ENCODE measurements at places on chromosomes 3 and 15.

DNA sequence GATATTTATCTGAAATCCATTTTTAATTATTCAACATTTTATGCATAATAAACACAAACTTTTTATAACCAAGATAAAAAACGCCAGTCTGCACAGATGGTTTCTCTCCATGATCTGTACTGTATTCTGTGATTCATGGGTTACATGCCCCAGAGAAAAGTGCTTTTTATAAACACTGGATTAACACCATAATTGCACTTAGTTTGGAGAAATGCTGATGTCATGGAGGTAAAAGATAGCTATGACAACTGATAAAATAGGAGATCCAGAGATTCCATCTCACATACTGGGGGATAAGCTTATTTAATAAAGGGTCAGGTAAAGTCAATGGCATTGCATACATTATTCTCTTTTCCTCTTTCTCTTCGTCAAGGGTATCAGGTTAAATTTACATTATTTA, 1460.4 kb upstream of the ALCAM start:
- DNase-seq = no peak

GRCh38 chr3:29409409-29409808, 128.5 kb downstream of the RBMS3 start:
- DNase-seq = peak; percentile 18

DNA sequence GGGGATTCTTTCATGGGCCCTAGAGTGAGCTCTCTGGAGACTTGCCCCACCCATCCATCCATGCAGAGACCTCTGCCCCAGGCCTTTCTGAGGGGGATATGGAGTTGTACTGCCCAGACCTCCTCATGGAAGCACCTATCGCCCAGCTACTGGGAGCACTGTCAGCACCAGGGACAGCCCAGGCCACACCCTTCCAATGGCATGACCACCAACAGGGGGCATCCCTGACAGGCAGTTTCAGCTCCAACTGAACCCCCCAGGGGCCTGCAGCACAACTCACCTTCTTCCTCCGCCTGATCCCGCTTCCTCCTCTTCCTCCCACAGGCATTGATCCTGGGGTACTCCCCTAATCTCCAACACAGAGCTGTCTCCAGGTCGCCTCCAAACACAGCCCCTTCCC, 21.8 kb downstream of the MRPS11 start:
- DNase-seq = no peak

DNA sequence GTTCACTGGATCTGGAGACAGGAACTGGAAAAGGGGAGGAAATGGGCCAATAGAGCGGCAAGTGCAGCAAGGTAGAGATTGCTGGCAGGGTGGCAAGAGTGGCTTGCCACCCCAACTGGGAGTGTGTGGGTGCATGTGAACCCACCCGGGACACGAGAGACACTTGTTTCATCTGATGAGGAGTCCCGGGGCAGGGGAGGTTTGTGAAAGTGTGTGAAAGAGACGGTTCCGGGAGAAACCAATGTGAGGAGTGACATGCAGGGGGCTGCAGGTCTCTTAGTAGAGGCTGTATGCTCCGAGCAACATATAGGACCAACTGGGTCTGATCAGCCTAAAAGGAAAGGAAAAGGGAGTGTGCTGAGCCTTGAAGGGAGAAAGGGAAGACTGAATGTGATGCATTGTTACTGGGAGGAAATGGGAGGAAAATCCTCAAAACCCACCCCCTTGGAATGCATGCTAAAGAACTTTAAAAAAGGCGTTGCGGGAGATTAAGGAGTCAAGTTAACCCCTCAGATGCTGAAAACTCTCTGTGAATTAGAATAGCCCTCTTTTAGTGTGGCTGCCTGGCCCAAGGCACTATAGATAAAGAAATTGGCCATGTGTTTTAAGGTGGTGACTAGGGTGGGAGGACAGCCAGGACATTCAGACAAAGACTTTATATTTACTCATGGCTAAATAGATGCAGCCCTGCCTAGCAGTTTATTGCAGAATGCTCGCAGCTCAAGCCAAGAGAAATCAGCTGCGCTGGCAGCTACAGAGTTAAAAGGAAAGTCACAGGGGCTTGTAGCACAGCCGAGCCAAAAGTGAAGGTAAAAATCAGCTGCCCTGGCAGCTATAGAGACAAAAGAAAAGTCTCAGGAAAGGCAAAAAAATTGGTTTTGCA, 9.1 kb upstream of the SLC9C1 start:
- DNase-seq = peak; percentile 52

DNA sequence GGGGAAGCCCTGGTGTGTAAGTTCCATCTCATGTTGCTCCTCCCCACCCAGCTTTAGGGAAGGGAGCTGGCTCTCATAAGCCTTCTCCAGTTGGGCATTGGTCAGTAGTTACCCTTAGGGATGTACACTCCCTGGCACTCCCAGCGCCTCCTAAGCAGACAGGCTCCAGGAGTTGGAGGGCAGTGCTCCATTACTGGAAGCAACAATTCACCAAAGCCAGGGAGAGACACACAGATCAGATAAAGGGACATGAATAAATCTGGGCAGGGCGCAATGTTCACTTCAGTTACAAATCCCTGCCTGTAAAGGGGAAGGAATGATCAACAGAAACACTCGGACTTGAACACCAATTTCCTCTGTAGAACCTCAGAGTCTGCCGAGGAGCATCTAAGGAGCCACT, 169.1 kb upstream of the CTNNB1 start:
- DNase-seq = no peak

GRCh38 chr3:149411583-149411982, 34.1 kb upstream of the TM4SF1 start:
- DNase-seq = no peak

DNA sequence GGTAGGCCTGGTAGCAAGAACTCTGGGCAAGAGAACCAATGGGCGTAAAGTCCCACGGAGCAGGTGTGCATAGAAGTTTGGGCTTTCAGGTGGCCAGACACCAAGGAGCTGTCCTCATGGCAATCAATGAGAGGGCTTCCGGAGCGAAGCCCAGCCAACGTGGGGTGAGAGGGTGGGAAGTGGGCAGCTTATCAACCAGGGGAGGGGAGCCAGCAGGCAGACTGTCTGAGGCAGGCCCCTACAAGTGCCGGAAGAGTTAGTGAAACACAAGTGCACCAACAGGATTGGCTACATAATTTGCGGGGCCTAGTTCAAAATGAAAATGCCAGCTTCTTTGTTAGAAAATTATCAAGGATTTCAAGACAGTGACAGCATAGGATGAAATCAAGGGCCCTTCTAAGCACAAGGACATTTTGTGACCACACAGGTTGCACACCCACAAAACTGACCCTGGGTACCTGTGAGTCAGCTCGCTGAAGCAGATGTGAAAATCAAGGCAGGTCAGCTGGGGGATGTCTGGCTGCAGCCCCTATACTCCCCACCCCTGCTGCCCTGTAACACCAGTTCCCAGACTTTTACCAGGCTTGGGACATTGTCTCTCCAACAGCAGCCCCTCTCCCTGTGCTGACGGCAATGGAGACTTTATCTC, 102.1 kb upstream of the ETV5 start:
- DNase-seq = no peak

GRCh38 chr3:168534761-168535160, 439.0 kb upstream of the GOLIM4 start:
- DNase-seq = no peak

GRCh38 chr3:133259767-133260166, 140.1 kb upstream of the BFSP2 start:
- DNase-seq = no peak

DNA sequence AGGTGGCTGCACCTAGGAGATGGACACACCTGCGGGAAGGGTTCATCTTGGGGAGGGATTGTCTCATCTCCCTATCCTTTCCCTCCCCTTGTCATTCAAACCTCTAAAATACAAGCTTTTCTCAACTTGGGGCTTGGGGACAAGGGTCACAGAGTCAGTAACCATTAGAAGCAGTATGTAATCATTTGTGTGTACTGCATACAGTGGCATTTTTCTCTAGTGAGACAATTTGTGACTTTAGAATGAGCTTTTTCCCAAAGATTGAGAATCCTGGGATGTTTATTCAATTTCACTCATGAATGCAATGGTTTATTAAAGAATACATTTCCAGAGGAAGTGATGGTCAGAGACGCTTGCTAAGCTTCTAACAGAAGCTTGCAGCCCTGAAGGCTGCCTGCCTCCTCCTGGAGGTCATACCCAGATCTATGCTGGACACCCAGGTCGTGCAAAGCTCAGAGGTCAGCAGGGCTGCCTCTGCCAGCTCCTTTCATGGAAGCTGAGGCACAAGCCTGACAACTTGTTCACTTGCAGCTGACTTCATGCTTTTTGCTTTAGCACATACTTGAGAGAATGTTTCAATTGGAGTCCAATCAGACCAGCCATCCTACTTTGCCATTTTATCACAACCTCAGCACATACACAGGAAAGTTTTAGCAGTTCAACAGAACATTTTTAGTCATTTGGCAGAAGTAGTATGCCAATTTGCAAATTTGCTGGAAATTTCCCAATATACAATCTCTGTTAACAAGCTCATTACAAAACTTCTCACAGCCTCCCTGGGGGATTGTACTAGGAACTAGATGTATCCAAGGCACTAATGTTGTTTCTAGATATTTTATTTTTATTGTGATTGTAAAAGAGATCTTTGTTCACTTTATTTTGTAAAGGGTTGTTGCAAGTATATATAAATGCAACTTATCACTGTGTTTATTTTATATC, 25.6 kb upstream of the ALDH1L1 start:
- peak; percentile 53 for DNase-seq

- peak; percentile 52 for DNase-seq
Observed at GRCh38 chr15:63287109-63287508, 9.7 kb downstream of the APH1B start.

DNA sequence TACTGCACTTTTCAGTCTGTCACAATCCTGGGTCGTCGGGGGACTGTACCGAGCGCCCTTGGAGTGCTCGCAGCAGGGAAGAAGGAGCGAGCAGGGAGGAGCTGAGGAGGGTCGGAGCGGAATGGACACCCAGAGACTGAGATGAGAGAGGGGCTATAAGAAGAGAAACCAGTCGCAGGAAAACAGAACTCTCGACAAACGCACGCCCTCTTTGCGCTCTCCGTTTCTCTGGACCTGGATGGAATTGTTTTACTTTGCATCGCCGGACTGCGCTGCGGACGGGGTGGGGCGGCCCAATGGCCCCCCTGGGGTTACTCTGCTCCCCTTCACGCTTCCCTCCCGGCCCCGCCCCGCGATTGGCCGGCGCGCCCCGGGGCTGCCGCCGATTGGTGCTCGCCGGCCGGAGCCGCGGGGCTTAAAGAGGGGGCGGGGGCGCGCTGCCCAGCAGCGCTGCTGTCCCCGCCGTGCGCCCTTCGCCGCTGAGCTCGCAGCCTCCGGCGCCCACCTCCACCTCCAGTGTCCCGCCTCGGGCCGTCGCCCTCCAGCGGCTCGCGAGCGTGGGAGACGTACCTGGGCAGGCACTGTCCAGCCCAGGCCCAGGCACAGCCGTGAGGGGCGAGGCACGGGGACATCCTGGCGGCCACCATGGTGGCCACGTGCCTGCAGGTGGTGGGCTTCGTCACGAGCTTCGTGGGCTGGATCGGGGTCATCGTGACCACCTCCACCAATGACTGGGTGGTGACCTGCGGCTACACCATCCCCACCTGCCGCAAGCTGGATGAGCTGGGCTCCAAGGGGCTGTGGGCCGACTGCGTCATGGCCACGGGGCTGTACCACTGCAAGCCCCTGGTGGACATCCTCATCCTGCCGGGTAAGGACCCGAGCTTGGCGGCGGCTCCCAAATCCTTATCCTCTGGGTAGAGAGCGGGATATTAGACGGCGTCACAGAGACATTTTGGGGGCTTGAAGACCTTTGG, at the start of gene CLDN11:
Gene CLDN11, plus strand, starts transcription at position 447 of the 977 bp plus-strand sequence. Its CDS starts 199 bp downstream, at position 646.
- DNase-seq = peak; percentile 71

DNA sequence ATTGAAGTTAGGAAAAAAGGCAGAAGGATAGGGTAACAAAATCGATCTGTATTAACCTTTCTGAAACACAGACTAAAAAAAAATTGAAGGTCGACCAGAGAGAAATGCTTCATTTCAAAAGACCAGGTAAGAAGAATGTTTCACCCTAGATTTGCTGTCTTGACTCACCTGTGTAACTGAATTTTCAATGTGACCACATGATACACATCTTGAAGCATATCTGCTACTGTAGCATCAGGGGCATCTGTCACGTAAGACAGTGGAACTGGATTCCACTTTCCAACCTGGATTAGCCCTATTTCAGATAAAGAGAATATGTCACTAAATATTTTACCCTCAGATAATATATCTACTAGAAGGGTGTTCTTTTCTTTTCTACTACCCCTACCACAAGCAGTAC, 9.3 kb downstream of the SATB1 start:
- no peak for DNase-seq

- no peak for DNase-seq
Observed at GRCh38 chr3:167691366-167691765, 37.6 kb upstream of the WDR49 start.

DNA sequence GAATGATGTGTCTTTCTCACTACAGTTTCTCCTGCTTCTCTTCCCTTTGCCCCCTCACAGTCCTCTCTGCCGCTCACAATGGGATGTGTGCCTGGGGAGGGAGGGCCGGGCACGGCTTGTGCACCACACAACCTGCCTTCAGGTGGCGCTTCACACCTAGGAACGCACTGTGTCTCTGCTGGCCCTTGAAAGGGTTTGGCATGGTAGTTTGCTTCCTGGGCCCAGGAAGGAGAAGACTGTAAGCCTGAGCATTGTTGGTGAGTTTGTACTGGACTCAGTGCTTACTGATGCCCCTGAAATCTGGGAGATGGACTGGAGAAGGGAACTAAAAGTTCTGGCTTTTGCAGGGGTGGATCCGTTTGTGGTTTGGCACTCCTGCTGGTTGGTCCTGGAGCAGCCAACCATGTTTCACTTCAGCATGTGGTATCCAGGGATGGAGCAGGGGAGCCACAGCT, 9.2 kb downstream of the ALPK3 start:
- DNase-seq = peak; percentile 31

- DNase-seq = no peak
Observed at GRCh38 chr15:66878761-66879160, 176.7 kb downstream of the SMAD6 start.

- peak; percentile 90 for DNase-seq
Observed at GRCh38 chr15:75921732-75922703, 18.3 kb downstream of the FBXO22 start.

DNA sequence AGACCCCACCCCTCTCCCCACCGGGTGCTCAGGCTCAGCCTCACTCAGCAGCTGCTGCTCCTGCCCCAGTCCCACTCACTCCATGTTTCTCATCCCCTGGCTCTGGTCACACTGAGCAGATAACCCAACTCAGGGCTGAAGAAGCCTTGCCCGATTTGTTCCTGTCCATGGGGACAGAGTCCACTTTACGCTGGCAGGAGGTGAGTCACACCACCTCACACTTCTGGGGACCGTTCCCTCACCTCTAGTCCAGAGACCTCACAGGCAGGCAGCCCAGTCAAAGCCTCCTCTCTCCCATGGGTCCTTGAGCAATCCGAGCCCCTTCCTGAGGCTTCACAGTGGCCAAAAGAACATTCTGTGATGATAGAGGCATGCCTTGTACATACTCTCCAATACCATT, 1.4 kb downstream of the CIDEC start:
- DNase-seq = peak; percentile 54
